ENCODE measurements at places on chromosomes 12 and 14. TPM values are rescaled to one million over a fixed set of nuclear protein-coding genes. Genes with fewer than 3 reads are reported as not detected.

- no peak for ATAC-seq
These were observed 3.6 kb downstream of the UBC start for GRCh38 chr12:124910561-124911478.

GRCh38 chr14:39580696-39581095 lies 148.5 kb upstream of the FBXO33 start:
- peak; percentile 50 for ATAC-seq

DNA sequence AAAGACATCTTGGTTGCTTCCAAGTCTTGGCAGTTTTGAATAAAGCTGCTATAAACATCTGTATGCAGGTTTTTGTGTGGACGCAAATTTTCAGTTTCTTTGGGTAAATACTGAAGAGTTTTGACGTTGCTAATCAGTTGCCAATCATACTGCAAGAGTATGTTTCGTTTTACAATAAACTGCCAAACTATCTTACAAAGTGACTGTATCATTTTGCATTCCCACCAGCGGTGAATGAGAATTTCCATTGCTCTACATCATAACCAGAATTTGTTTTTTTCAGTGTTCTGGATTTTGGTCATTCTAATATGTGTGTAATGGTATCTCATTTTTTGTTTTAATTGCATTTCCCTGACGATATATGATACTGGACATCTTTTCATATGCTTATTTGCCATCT lies 190.8 kb upstream of the PARP11 start:
- ATAC-seq, result no peak

DNA sequence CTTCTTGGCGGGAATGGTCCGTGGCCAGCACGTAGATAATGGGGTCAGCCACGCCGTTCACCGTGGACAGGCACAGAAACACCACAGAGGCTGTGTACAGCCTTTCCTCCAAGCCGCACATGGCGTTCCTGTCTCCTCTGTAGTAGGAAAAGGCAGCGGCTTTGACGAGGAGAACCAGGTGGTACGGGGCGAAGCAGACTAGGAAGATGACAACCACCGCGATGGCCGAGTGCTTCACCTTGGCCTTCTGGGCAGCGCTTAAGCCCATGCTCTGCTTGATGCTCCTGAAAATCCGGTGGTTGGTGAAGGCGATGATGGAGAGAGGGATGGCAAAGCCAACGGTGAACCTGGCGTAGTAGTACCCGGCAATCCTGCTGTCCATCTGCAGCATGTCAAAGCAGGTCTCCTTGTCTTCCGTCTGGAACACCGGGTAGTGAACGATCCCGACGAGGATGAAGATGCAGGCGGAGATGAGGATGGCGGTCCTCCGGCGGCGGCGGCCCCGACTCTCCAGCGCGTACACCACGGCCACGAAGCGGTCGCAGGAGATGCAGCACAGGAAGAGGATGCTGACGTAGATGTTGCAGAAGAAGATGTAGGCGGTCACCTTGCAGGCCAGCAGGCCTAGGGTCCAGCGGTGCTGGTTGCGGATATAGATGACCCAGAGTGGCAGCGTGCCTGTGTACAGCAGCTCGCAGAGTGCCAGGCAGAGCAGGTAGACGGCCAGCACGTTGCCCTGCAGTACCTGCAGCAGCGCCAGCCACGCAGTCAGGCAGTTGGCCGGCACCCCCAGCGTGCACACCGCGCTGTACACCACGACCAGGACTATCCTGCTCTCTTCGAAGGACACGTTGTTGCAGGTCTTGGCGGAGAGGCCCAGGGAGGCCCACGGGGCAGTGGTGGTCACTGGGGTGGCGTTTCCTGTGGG lies 13.8 kb downstream of the GPR132 start:
- ATAC-seq, result no peak

GRCh38 chr14:75986439-75986765 lies 839 bp downstream of the IFT43 start:
- ATAC-seq, result no peak

RPL10L gene
- not detected for total RNA-seq

GRCh38 chr14:97395068-97395467 lies 597.9 kb downstream of the VRK1 start:
- ATAC-seq, result no peak

GRCh38 chr12:3199551-3200031 lies 122.4 kb downstream of the TSPAN9 start:
- ATAC-seq, result peak; percentile 80

DNA sequence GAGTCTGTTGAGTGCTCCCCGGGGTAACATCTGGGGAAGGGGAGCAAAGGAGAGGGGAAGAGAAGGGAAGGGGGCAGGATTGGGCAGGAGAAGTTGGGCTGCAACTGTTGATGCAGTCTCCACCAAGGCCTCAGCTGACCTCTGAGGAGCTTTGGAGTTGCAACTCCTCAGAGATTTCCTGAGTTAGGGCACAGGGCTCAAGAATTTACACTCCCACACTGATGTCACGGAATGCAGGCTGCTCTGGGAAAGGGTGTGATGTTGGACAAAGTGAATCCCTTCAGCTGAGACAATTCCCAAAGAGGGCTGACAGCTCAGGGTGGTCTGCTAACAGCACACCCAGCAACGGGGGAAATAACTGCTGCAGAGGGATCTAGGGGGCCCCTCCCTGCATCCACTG lies 295.6 kb downstream of the PCNX1 start:
- ATAC-seq, result no peak

DNA sequence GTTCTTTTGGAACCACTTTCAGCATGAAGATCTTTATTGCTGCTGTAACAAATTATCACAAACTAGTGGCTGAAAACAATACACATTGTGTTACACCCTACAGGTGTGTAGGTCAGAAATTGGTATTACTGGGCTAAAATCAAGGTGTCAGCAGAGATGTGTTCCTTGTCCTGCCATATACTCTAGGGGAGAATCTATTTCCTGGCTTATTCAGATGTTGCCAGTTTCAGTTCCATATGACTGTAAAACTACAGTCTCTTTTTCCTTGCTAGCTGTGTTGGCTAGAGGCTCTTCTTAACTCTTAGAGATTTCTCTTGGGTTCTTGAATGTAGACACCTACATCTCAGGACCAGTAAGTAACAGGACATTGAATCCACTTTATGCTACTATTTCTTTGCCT lies 215.6 kb upstream of the PPFIA2 start:
- ATAC-seq, result no peak

AKT1 gene
- 63.7 TPM for total RNA-seq

GRCh38 chr14:30142216-30142615 lies 214.6 kb upstream of the PRKD1 start:
- ATAC-seq, result no peak

GLIPR1L1 gene
- total RNA-seq, result not detected

DNA sequence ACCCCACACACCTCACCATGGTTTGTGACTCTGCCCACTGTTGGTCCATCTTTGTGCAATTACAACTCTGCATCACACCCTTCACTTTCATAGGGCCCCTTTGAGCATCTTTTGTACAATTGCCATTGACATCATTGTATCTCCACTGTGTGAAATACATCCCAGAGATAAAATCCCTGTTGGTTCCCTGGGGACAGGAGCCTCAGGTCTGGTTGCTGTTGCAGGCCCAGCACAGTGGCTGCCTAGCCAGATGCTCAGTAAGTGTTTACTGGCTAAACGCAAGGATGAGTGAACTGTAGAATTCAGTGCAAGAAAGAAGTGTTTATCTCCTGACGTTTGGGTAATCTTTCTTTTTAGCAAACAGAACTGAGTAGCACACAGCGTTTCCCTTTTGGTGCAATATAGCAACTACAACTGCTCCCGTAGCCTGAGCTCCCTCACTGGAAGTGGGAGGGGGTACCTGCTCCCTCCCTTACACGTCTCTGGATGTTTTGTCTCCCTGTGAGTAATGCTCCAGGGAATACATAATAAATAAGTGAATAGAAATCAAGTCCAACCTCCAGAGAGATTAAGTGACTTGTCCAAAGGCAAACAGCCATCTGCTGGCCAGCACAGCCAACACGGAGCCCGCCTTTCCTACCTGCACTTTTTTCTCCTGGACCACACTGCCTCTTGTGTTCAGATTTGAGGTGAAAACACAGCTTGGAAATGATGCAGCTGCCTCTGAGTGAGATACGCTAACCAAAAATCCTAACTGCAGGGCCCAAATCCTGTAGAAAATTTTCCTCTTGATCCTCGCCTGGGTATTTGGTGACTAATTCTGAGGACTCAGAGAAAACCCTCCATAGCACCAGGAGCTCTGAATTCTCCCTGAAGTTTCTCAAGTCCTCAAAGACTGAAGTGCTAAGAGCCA lies 27.4 kb downstream of the GALNT16 start:
- peak; percentile 80 for ATAC-seq

TBC1D30 gene
- 0.80 TPM for total RNA-seq

- no peak for ATAC-seq
These were observed 239.7 kb downstream of the TMEM121 start for GRCh38 chr14:105765893-105766614.

PLA2G1B gene
- 0.78 TPM for total RNA-seq

DNA sequence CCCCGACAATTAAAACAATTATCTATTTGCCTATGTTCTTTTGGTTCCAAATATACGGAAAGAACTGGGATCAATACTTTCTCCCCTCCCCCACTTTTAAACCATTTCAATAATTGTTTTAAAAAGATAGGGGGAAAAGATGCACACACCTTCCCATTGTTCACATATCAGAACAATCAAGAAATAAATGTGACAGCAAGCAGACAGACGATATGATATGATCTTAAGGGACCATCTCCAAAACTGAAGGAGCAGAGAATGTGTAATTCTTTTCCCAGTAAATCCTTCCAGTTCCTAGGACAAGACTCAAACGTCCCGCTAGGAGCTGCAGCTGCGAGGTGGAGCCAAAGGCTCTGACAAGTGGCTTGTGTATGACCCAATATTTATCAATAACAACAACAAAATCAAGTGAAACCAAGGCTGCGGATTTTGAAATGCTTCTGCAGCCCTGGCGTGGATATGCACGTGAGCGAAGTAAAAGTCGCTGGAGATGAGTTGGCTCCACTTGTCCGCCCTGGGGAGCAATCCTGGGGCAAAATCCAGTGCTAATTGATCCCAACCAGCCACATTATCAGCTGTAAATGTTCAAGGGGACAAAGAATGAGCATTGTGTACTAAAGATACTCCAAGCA lies 8.2 kb upstream of the FOXG1 start:
- no peak for ATAC-seq

CLEC4D gene
- total RNA-seq, result 0.25 TPM

TSPAN31 gene
- total RNA-seq, result 24.8 TPM

- ATAC-seq, result no peak
These were observed 42.3 kb upstream of the FRMD6 start for GRCh38 chr14:51609251-51609954.

ATP6V1D gene
- total RNA-seq, result 113 TPM
